ENCODE measurements at places on chromosomes 5 and 9.

GRCh38 chr5:112143690-112144089, 275.4 kb downstream of the EPB41L4A start:
- no peak for DNase-seq

GRCh38 chr5:90096415-90097081, 313.0 kb downstream of the CETN3 start:
- no peak for DNase-seq

GRCh38 chr5:40490464-40491111, 189.1 kb upstream of the PTGER4 start:
- no peak for DNase-seq

DNA sequence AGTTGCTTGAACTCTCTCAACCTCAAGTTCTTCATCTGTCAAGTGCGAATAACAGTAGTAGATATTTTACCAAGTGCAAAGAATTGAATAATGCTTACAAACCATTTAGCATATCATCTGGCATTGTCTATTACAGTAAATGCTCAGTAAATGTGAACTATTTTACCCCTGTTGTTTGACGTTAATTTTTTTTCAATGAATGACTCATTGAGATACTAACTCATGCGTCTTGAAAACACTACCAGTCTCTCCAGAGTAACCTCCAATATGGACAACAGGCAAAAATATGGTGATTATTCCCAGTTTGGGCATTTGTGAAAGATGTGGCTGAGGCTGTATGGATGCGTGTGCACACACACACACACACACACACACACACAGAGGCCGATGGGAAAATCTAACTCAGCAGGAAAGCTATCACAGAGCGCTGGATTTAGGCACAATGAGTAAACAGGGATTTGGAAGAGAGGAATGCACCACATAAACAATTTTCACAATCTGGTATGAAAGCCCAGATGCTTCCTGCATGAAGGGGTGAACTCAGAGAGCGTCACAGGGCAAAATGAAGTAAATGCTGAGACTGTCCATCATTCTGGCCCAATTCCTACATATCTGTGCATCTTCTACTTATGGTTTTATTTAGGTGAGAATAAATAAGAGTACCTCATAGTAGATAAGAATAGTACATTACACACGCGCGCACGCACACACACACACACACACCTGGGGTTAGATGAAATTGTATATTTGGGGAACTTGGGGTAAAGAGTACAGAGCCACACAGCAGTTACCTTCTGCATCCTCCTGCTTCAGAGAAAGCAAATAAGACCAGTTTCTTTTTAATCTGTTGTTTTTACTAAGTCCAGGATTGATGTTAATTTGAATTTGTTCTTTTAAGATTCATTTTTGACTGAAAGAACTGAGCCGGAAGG, 128.7 kb downstream of the PALM2AKAP2 start:
- DNase-seq, result no peak

- DNase-seq, result no peak
Measured at GRCh38 chr9:134030821-134031470, 5.7 kb downstream of the BRD3OS start.

DNA sequence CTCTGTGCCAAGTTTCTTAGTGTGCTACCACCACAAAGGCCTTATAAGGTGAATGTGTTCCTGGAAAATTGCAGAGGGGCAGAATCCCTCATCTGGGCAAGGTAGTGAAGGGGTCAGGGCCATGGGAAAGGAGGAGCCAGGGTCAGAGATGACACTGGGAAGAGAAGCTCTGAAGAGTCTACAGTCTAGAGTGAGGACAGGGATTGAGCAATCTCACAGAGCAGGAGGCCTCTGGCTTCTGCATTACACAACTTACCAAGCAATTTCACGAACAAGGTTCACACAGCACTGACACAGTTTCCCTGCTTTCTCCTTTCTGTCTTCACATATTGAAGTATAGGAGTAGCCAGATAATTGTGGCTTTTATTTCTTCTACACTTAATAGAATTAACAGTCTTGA, 24.5 kb upstream of the IDNK start:
- no peak for DNase-seq

DNA sequence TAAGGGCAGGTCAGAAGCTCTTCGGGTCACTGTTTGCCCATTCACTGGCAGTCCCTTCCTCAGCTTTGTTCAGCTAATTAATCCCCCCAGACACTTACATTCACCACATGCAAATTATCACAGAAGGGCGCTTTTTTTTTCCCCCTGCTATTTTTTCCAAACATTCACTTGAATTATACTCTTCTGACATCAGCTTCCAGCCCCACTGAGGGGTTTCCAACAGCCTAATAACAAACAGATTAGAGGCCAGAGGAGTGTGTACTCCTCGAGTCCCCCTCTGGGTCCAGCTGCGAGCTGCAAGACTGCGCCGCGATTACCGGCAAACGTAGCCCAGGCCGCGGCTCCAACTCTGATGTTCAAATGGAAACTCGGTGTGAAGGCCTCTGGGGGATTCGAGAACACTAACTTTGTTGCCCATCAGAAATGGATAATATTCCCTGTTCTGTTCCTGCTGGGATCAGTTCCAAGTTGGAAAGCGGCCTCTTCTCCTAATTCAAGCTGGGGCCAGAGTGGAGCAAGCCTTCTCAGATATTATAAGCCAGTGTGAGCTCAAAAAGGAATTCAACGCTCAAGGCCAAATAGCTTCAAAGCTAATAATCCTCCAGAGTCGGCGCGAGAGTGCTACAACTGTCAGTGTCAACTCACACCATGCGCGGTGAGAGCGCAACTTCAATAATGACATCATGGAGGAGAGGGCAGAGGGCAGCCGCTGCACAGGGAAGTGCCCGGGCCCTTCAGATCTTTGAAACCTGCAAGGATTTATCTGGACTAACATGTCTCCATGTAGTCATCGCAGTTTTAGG, 560.8 kb downstream of the BNC2 start:
- no peak for DNase-seq

- no peak for DNase-seq
Measured at GRCh38 chr9:36961051-36961450, 73.0 kb downstream of the PAX5 start.

GRCh38 chr5:33810491-33811120, 81.2 kb downstream of the ADAMTS12 start:
- DNase-seq, result no peak

DNA sequence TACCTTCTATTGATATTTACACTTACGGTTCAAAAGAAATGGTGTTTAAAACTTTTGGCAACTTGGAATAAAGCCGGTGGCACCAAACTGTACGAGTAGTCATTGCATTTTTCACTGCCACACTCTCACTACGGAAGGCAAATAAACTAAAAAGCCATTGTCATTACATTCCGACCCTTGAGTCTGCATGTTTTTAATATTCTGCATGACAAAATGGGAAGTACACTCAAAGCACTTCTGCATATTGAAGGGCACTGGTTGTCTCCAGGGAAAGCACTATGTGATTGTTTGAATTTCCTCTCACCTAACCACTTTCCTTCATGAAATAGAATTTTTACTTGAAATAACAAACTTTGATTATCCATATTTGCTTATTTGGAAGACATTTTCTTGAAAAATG, 426.3 kb downstream of the CETN3 start:
- no peak for DNase-seq

GRCh38 chr9:25684321-25684720, 6.1 kb upstream of the TUSC1 start:
- no peak for DNase-seq

GRCh38 chr5:40871177-40871576, 30.0 kb downstream of the CARD6 start:
- no peak for DNase-seq

DNA sequence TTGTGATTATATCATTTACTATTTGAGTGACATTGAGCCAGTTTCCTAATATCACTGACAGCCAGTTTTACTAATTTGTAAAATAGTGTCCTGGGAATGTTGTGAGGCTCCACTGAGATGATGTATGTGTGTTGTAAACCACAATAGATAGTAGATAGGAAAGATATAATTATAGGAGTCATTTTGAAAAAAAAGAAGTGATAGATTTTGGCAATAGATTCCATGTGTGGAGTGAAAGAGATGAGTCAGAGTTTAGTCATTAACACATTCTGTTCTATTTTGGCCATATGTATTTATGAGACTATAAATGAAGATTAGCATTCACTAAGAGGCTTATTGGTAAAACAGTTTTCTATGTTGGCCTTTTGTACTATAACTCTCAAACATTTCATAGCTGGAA, 388.2 kb downstream of the FAM170A start:
- no peak for DNase-seq

GRCh38 chr9:4011054-4011453, 288.8 kb downstream of the GLIS3 start:
- no peak for DNase-seq

DNA sequence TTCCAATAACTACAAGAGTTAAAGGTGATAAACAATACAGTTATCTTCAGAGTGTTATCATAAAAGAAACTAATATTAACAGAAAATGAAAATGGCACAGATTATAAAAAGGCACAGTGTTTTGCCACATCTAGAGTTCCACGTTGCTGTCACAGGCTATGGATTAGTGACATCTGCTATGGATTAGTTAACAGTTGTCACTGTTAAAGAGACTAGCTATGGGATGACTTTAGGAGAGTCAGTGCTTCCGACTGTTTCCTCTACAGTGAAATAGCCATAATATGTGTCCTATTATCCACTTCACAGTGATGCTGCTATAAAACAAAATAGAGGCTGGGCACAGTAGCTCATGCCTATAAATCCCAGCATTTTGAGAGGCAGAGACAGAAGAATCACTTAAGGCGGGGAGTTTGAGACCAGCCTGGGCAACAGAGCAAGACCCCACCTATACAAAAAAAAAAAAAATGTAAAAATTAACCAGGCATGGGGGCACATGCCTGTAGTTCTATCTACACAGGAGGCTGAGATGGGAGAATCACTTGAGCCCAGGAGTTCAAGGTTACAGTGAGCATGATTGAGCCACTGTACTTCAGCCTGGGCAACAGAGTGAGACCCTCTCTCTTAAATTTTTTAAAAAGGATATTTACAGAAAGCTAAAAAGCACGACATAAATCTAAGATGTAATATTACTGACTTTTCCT, 19.7 kb downstream of the MAPKAP1 start:
- DNase-seq, result no peak

DNA sequence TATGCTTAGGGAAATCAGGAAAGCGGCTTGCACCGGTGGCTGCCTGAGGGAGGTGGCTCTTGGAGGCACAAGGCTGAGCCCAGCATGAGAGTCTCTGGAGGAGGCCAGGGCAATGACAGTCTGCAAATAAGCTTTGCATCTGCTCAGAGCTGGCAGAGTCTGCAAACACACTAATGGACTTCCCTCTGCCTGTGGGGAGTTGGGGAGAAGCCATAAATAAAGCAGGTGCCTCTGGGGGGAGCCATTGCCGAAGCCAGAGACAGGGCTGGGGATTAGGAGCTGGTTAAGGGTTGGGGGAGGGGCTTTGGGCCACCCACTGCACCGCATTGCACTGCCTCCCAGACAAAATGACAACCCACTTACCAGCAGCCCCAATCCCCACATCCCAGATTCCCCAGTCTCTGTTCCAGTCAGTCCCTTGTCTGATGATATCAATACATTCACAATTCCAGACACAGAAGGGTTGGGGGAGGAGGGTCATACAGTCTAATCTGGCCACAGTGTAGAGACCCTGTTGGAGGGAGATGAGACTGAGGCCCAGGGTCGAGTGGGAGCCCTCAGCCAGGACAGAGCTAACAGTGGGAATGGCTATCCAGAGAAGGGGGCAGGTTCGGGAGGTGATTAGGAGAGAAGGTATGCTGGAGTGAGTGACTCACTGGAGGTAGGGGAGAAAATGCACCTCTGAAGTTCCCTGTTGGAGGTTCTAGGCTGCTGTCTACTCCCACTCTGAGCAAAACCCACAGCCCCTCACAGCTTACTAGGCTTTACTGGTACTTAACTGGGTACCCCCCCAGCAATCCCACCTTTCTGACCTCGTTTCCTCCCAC, 53.7 kb downstream of the PAX5 start:
- DNase-seq, result no peak

- no peak for DNase-seq
Measured at GRCh38 chr5:16345454-16345853, 120.1 kb downstream of the ZNF622 start.

DNA sequence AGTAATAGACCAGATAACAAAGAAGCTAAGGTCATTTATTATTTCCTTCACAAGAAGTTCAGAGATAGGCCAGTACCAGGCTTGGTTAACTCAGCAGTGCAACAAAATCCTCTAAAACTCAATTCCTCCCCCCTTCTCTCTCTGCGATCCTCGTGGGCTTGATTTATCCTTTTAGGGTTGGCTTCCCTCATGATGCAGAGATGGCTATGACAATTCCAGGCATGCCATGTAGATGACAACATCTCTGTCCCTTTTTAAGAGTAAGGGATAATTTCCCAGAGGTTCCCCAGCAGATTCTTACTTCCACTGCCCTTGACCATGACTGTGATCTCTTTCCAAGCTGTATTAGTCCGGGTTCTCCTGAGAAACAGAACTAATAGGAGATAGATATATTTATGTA, 28.7 kb upstream of the DAP start:
- no peak for DNase-seq

DNA sequence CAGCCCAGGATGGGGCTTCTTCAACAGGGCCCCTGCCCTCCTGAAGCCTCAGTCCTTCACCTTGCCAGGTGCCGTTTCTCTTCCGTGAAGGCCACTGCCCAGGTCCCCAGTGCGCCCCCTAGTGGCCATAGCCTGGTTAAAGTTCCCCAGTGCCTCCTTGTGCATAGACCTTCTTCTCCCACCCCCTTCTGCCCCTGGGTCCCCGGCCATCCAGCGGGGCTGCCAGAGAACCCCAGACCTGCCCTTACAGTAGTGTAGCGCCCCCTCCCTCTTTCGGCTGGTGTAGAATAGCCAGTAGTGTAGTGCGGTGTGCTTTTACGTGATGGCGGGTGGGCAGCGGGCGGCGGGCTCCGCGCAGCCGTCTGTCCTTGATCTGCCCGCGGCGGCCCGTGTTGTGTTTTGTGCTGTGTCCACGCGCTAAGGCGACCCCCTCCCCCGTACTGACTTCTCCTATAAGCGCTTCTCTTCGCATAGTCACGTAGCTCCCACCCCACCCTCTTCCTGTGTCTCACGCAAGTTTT, 23.6 kb downstream of the PCDHGC5 start:
- peak; percentile 49 for DNase-seq

DNA sequence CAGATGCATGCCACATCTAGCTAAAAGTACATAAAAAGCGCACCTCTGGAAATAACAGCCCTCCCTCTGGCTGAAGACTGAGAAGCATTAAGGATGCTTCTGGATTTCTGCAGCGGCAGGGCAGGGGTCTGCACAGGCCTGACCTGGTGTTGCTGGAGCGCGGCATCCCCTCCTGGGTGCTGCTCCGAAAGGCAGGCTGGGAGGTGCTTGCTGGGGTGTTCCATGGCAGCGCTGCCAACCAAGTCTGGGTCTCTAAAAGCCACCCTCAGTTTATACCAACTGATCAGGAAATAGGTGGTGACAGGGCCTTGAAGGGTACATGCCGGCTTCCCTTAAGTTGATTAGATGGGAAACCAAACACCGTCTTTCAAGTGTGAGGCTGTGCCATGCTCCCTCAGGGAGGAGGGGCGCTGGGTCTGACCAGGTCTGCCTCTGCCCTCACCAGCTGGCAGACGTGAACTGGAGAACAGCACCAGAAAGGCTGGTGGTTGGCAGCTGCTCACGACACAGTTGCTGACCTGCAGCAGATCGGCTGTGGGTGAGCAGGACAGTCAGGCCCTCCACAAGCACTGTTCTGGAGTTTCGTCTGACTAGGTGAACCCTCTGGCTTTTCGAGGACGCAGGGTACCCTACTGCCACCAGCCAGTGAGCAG, 81.6 kb downstream of the DAP start:
- no peak for DNase-seq

GRCh38 chr5:53430618-53431252, 49.7 kb upstream of the FST start:
- no peak for DNase-seq
